Heart right ventricle (tissue), 16 donors: ENCODE measurements at places on chromosomes 1 and 21. TPM values are rescaled to one million over a fixed set of nuclear protein-coding genes. Genes with fewer than 3 reads are reported as not detected.

Gene DCDC2B
- not detected for total RNA-seq

Gene RGSL1
- total RNA-seq, result not detected

Gene AGO4
- 20.4 TPM for total RNA-seq

Gene GBP2
- 9.6 TPM for total RNA-seq

Gene LAX1
- 0.61 TPM for total RNA-seq

Gene MX1
- 22.3 TPM for total RNA-seq

Gene TMEM201
- total RNA-seq, result 18.4 TPM

Gene AGMAT
- total RNA-seq, result 0.25 TPM

Gene SPRR2G
- not detected for total RNA-seq

GRCh38 chr1:153578490-153578889 lies 12.8 kb upstream of the S100A2 start:
- DNase-seq, result no peak

GRCh38 chr1:150089846-150090520 lies 22.4 kb downstream of the VPS45 start:
- DNase-seq, result no peak

- no peak for DNase-seq
Measured at GRCh38 chr1:35428360-35428759, 128.8 kb downstream of the KIAA0319L start.

- DNase-seq, result no peak
Measured at GRCh38 chr1:27153927-27154358, 982 bp downstream of the SLC9A1 start.

DNA sequence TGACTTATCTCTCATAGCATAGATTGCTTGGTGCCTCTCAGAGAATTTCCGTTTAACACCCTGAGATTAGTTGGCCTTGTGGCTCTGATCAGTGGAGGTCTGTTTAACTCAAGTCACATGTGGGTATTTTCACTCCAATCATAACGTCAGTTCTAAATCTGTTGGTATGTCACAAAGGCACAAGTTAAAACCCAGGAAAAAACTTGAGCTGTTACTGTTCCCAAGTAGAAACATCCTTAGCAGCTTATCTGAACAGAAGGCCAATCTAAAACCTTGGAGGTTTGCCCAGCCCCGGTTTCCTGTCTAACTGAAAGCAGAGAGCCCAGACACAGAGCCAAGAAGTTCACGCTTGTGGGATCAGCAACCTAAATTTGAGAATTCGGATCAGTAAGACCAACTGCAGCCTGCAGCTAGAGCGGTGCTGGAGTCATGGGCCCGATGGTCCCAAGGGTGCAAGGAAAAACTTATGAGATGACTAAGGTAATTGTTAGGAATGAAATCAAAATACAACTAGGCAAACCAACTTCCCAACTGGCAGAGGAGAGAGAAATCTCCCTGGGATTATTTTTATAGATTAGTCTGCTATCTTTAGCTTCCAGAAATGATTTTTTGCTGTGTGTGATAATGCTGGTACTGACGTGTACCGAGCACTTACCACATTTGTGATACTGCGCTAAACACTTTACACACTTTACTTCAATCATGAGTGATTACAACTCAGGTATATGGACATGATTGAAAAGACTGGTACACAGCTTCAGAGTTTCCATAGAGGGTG lies 90.2 kb upstream of the C1orf21 start:
- peak; percentile 97 for DNase-seq

- no peak for DNase-seq
Measured at GRCh38 chr1:48216941-48217340, 5.6 kb upstream of the SLC5A9 start.

DNA sequence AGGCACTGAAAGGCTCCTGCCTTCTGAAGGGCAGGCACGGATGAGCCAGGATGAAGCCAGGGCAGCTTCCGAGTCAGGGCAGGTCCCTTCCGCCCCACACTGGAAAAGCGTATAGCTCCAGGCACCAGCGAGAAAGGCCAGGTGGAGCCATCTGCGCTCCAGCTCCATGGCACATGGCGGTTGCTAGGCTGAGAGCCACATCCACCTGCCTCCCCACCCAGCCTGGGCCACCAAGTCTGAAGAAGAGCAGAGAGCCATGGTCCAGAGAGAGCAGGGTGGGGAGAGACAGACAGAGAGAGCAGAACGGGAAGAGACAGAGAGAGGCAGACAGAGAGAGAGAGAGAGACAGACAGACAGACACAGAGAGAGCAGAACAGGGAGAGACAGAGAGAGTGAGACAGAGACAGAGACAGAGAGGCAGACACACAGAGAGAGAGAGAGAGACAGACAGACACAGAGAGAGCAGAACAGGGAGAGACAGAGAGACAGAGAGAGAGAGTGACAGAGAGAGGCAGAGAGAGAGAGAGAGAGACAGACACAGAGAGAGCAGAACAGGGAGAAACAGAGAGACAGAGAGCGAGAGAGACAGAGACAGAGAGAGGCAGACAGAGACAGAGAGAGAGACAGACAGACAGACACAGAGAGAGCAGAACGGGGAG lies 5.2 kb downstream of the FNDC10 start:
- no peak for DNase-seq

DNA sequence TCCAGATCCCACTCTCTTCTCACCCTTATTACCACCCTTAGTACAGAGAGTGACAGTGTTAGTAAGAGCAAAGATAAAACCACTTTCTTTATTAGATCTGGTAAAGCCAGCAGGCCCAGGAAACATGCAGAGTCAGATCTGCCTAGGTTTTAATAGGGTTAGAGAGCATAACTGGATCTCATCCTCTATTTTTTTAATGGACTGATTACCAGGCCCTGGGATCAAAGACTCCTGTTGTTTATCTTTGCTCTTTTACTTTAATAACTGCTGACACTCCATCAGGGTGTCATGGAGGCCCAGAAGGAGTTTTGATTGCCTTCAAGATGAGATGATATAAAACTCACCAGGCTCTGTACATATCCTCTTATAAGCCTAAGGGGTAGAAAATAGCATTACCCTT lies 45.3 kb upstream of the RGS5 start:
- no peak for DNase-seq

- DNase-seq, result no peak
Measured at GRCh38 chr1:38044221-38045215, 2.1 kb downstream of the POU3F1 start.

- no peak for DNase-seq
Measured at GRCh38 chr1:90509225-90510048, 207.7 kb downstream of the BARHL2 start.

GRCh38 chr1:236920286-236920894 lies 83.9 kb downstream of the MT1HL1 start:
- no peak for DNase-seq

GRCh38 chr1:217135987-217136894 lies 413.0 kb upstream of the ESRRG start:
- peak; percentile 15 for DNase-seq

DNA sequence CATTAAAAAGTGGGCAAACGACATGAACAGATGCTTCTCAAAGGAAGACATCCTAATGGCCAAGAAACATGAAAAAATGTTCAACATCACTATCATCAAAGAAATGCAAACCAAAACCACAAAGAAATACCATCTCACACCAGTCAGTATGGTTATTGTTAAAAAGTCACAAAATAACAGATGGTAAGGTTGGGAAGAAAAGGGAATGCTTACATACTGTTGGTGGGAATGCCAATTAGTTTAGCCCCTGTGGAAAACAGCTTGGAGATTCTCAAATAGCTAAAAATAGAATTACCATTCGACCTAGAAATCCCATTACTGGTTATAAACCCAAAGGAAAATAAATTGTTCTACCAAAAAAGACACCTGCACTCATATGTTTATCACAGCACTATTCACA lies 369.4 kb downstream of the KCNH1 start:
- DNase-seq, result no peak

GRCh38 chr21:26849428-26850115 lies 4.4 kb upstream of the ADAMTS1 start:
- no peak for DNase-seq

DNA sequence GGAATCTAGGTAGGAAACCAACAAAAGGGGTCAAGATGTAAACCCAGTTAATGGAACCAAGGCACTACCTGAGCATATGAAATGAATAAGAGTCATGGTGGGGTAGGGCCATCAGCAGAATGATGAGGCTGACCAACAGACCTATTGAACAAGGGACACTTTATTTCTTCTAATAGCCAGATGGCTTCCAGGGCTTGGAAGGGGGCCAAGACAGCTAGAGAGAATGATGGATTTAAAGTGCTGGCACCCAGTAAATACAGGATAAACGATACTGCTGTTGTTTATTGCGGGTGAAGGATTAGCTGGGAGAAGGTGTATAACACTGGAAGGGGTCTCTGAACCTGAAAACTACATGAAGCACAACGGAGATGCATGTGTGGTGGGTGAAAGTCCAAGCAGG lies 15.6 kb downstream of the DDAH1 start:
- no peak for DNase-seq

DNA sequence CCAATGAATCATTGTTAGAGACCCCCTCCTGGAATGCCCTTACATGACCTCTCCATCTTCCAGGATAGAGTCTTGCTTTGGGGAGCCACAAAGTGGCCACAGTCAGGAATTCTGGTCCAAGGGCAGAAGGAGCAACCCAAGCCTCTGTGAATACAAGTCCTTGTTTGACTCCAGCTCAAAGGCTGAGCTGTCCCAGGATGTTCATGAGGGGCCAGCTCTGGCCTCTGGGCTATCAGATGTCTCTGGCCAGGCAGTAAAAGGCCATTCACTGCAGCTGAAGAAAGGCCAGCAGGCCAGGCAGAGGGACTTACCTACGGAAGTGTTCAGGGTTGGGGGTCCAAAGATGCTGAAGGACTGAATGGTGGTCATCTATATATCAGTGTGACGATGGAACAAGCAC lies 98.3 kb upstream of the IPO9 start:
- no peak for DNase-seq

DNA sequence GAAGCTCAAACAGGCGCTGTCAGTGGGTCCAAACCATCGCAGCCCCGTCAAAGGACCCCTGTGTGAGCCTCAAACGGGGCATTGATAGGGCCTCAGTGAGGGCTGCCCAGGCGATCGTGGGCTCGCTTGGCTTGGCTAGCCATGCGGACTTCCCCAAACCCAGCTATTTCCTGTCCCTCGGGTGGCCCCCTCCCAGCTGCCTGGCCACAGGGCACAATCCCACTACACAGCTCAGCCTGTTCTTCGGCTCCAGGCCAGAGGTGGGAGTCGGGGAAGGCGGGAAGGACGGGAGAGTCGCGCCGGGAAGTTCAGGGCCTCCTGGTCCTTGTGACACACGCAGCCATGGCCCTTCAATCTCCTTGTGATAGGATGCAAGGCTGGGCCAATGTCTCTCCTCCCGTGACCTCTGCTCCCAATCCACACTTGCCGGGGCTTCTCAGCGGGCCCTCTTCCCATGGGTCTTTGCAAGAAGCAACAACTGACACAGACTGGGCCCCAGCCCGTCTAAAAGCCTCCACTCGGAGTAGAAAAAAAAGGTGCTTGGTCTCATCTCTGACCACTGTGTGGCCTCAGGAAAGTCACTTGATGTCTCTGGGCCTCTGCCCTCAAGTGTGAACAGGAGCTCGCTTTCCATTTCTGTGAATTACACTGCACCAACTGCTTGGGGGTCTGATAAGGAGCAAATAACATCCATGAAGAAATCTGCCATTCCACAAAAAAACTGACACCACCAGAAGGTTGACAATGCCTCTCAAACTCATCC lies 7.1 kb upstream of the MATN1 start:
- DNase-seq, result no peak

GRCh38 chr1:105459759-105460158 lies 1596.7 kb upstream of the PRMT6 start:
- no peak for DNase-seq

DNA sequence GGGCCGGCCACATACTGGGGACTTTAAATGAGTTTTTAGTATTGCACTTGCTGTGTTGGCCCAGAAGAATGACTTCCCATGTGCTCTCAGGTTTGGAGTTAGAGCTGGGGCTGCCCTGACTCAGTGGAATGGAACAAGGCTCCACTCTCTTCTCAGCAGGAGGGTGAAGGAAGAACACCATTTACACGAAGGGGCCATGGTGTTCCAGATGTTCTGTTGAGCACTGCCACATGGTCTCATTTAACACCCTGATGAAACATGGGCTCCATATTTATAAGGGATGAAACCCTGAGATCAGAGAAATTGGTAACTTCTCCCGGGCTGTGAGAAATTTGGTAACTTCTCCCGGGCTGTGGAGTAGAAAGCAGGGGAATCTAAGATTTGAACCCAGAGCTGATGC lies 5.8 kb downstream of the PYCR2 start:
- DNase-seq, result no peak

- no peak for DNase-seq
Measured at GRCh38 chr1:8506995-8507615, 189.2 kb downstream of the SLC45A1 start.
